ENCODE measurements at places on chromosomes 16 and 17. TPM values are rescaled to one million over a fixed set of nuclear protein-coding genes. Genes with fewer than 3 reads are reported as not detected.

Gene CHST5
- total RNA-seq = not detected

Gene CA7
- total RNA-seq = not detected

Gene ABCA9
- not detected for total RNA-seq

Gene C1QTNF1
- not detected for total RNA-seq

Gene HERPUD1
- 454 TPM for total RNA-seq

Gene TAOK1
- total RNA-seq = 68.5 TPM

Gene LPO
- 0.15 TPM for total RNA-seq

Gene KRTAP4-4
- total RNA-seq = not detected

Gene CENPN
- 13.5 TPM for total RNA-seq
